ENCODE measurements at places on chromosomes 7 and 10. TPM values are rescaled to one million over a fixed set of nuclear protein-coding genes. Genes with fewer than 3 reads are reported as not detected.

LLCFC1 gene
- not detected for total RNA-seq

USP54 gene
- total RNA-seq: 32.6 TPM

GIMAP7 gene
- 2.4 TPM for total RNA-seq

SLC18A3 gene
- under 0.01 TPM for total RNA-seq

OR13A1 gene
- total RNA-seq: under 0.01 TPM

GJD4 gene
- total RNA-seq: not detected

OR2A1 gene
- total RNA-seq: not detected

CCL24 gene
- total RNA-seq: not detected

MYL10 gene
- total RNA-seq: not detected

FAM241B gene
- 13.9 TPM for total RNA-seq

HACD1 gene
- total RNA-seq: 18.3 TPM

UCN3 gene
- total RNA-seq: not detected

WDR86 gene
- 49.7 TPM for total RNA-seq

PAX4 gene
- not detected for total RNA-seq

MCM10 gene
- 2.4 TPM for total RNA-seq

DHTKD1 gene
- total RNA-seq: 80.7 TPM

TEX36 gene
- total RNA-seq: 0.41 TPM

NRCAM gene
- total RNA-seq: 143 TPM

FANK1 gene
- total RNA-seq: 1.2 TPM

MBL2 gene
- total RNA-seq: not detected

NOS3 gene
- total RNA-seq: 0.82 TPM

CFAP43 gene
- 15.9 TPM for total RNA-seq

ABCA13 gene
- total RNA-seq: under 0.01 TPM

MUC12 gene
- 0.41 TPM for total RNA-seq

UNCX gene
- not detected for total RNA-seq

CHN2 gene
- total RNA-seq: 96.6 TPM

C10orf105 gene
- not detected for total RNA-seq

FAM24B gene
- 2.9 TPM for total RNA-seq

C1GALT1 gene
- 33.4 TPM for total RNA-seq

RBP4 gene
- 9.0 TPM for total RNA-seq

NEURL1 gene
- total RNA-seq: 25.7 TPM

TMEM176B gene
- 2.4 TPM for total RNA-seq

HECW1 gene
- 41.6 TPM for total RNA-seq

TFR2 gene
- total RNA-seq: 2.9 TPM

STRIP2 gene
- 44.8 TPM for total RNA-seq

INMT gene
- 0.41 TPM for total RNA-seq

All from frontal cortex (tissue), 4 donors.